ENCODE measurements at places on chromosomes 7 and 10.

- H3K4me3 ChIP-seq: no peak overlapping the region
- no peaks in the 10 kb centered on the region for H3K4me1 ChIP-seq
- no peak overlapping the region for H3K27ac ChIP-seq
- no peak for DNase-seq
- no peaks in the 10 kb centered on the region for H3K36me3 ChIP-seq
Measured at GRCh38 chr10:72761498-72761897, 69.6 kb downstream of the MCU start.

DNA sequence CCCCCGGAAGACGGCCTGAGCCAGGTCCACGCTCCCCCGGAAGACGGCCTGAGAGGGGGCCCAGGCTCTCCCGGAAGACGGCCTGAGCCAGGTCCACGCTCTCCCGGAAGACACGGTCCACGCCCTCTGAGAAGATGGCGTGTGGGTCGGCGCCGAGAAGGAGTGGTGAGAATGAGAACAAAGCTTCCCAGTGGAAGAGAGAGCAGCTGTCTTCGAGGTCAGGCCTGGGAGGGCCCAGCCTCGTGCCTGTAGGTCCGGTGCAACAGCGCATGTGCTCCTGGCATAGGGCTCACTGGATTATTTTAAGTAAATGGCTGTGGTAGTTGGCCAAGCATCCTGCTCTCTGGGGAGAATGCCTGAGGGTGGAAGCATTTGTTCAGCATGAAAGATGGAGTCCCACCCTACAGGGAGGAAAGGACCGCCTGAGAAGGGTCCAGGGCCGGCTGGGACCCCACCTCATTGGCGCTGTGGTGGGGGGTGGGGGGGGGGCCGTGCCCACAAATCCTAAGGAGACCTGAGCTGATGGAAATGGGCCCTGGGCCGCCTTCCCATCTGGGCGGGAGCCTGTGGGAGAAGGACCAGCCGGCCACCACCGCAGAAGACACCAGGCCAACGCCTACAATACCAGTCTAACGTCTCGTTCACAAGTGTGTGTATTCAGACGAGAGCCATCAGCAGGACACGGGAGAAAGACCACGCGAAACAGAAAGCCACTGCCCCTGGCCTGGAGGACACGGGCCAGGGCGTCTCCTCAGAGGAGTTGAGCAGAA lies 210.0 kb downstream of the WDR37 start:
- H3K27ac ChIP-seq: no peak overlapping the region
- no peak overlapping the region for H3K4me3 ChIP-seq
- no peak for DNase-seq
- no peaks in the 10 kb centered on the region for H3K4me1 ChIP-seq
- no peaks in the 10 kb centered on the region for H3K27me3 ChIP-seq

GRCh38 chr7:4131063-4131462 lies 551.0 kb upstream of the FOXK1 start:
- no peak overlapping the region for H3K4me3 ChIP-seq
- H3K4me1 ChIP-seq: no peaks in the 10 kb centered on the region
- no peak for DNase-seq
- H3K27ac ChIP-seq: no peak overlapping the region

DNA sequence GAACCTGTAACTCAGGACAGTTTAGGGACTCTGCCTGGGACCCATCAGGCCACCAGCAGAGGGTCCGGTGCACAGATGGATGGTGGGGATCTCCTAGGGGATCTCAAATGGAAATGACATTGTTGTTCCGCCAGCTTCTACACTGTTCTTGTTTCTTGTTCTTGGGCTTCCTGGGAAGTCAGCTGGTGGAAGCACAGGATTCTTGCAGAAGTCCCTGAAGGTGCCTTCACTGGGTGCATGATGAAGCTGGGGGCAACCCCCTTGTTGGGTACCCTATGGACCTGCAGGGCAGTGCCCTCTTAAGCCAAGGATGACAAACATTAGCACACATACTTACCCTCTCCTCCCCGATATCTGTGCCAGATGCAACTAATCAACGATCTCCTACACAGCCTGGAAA lies 18.6 kb downstream of the SFTPD start:
- no peaks in the 10 kb centered on the region for H3K4me1 ChIP-seq
- no peak overlapping the region for H3K27ac ChIP-seq
- no peaks in the 10 kb centered on the region for H3K36me3 ChIP-seq
- DNase-seq: no peak

- H3K4me1 ChIP-seq: no peaks in the 10 kb centered on the region
- H3K27ac ChIP-seq: no peak overlapping the region
- DNase-seq: no peak
- no peak overlapping the region for H3K4me3 ChIP-seq
- no peaks in the 10 kb centered on the region for H3K27me3 ChIP-seq
Measured at GRCh38 chr7:34060196-34060947, 155.0 kb downstream of the BMPER start.

GRCh38 chr7:22182149-22182548 lies 174.8 kb downstream of the RAPGEF5 start:
- no peak for DNase-seq
- H3K4me1 ChIP-seq: no peaks in the 10 kb centered on the region
- no peak overlapping the region for H3K4me3 ChIP-seq

DNA sequence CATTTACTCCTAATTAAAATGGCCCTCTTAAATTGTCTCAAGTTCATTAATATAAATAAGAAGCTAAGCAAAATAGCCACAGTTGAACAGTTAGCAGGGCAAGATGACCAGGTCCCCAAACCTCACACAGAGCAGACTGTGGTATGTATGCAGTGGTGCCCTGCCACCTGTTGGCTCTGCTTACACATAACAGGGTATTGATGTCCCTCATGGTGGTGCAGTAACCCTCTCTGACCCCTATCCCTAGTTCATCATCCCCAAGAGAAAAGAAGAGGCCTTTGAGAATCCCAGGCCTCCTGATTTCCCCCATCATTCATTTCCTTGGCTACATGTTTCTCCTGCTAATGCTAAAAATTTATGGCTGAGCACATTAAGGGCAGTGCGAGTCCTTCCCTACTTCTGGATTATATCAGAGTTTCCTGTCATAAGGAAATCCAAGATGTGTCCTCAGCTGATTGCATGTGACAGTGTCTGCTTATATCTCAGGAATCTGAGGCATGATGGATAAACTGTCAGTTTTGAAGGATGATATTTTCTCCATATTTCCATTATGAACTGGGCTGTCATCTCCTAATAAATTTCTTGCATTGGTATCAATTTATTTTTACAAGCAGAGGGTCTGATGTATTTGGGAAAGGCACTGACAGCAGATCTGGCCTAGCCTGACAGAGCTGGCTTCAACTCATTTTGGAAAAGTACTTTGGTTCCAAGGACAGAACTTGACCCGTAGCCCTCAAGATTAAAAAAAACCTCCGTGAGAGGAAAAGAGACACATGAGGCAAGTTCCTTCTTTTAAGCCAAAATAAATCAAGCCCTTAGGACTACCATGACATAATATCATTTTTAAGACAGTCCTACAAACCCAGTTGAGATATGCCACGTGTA lies 880.6 kb downstream of the LRMDA start:
- no peak overlapping the region for H3K27ac ChIP-seq
- no peaks in the 10 kb centered on the region for H3K4me1 ChIP-seq
- DNase-seq: no peak
- H3K4me3 ChIP-seq: no peak overlapping the region

- H3K27me3 ChIP-seq: no peaks in the 10 kb centered on the region
- H3K4me1 ChIP-seq: no peaks in the 10 kb centered on the region
Measured at GRCh38 chr7:84847038-84847437, 339.8 kb downstream of the SEMA3D start.

- DNase-seq: no peak
- H3K4me3 ChIP-seq: no peak overlapping the region
- peaks cover 14% of the 10 kb centered on the region for H3K4me1 ChIP-seq
- H3K27me3 ChIP-seq: no peaks in the 10 kb centered on the region
Measured at GRCh38 chr7:143145-143751, 49.1 kb upstream of the FAM20C start.

All from natural killer cell (primary cell).